ENCODE measurements at places on chromosomes 5 and 9. TPM values are rescaled to one million over a fixed set of nuclear protein-coding genes. Genes with fewer than 3 reads are reported as not detected.

Gene TAF11L10
- total RNA-seq, result not detected

Gene GABRA6
- total RNA-seq, result not detected

Gene SYK
- 135 TPM for total RNA-seq

Gene SV2C
- total RNA-seq, result 1.1 TPM

Gene GPR150
- total RNA-seq, result 1.3 TPM

Gene N4BP3
- 11.4 TPM for total RNA-seq

Gene NR2F1-AS1
- 0.19 TPM for total RNA-seq

Gene MPDZ
- total RNA-seq, result 0.03 TPM

Gene SAPCD2
- 32.5 TPM for total RNA-seq

Gene SLC36A2
- not detected for total RNA-seq

Gene IFNE
- not detected for total RNA-seq

Gene OCLN
- total RNA-seq, result 26.6 TPM

Gene RELL2
- total RNA-seq, result 15.7 TPM

Gene PDCD1LG2
- total RNA-seq, result 1.9 TPM

Gene IL33
- not detected for total RNA-seq

Gene SH3TC2
- not detected for total RNA-seq

Gene PCDHGA5
- 0.23 TPM for total RNA-seq

Gene FBXW5
- 73.0 TPM for total RNA-seq

Gene SCGB3A2
- total RNA-seq, result not detected

Gene TIMD4
- total RNA-seq, result 2.9 TPM

Gene DMRT3
- total RNA-seq, result not detected

Gene ZNF483
- total RNA-seq, result 0.40 TPM

Gene EIF4E1B
- total RNA-seq, result not detected

Gene TEK
- not detected for total RNA-seq

Gene SRA1
- 55.2 TPM for total RNA-seq

Measured in GM12878 (cell line).